ENCODE measurements at places on chromosomes 1 and 21.

DNA sequence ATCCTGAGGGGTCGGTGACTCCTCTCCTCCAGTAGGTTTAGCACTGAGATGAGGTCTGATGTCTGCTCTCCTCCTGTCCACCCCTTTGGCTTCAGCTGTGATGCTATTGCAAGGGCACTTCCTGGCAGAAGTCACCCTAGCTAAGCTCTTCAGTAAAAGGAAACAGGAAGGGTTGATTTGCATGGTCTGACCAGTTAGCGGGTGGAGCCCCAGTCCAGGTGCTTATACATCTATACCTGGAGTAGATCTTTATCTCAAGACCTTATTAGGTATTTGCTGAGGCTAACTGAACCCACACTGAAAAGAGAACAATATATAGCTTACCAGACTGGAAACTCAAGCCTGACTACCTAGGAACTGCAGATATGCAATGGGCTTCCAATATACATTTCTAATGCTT is 28.9 kb upstream of the NFASC start:
- DNase-seq, result no peak

GRCh38 chr1:167553136-167554027 is at the start of gene CREG1:
CREG1 (minus strand) TSS chr1:167553762.
- DNase-seq, result peak; percentile 91

GRCh38 chr21:26096494-26097371 is 73.8 kb downstream of the APP start:
- no peak for DNase-seq

DNA sequence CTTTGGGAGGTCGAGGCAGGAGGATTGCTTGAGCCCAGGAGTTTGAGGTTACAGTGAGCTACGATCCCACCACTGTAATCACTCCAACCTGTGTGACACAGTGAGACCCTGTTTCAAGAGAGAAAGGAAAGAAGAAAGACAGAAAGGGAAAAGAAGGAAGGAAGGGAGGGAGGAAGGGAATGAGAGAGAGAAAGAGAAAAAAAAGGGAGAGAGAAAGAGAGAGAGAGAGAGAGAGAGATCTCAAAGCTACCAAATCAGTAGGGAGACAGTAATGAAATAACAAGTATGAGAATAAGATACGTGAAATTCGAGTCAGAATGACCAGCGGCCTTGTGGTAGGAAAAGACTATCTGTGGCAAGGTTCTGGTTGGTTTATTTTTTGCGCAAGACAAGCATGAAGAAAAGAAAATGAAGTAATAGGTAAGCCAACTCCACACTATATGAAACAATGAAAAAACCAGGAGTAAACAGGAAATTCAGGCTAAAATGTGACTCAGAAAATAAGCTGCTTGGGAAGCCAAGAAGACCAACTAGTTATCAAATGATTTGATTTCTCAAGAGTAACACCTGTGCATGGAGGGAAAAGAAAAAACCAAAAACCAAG is 8.9 kb downstream of the MTF1 start:
- no peak for DNase-seq

GRCh38 chr1:221263831-221264767 is 384.9 kb downstream of the HLX start:
- no peak for DNase-seq

GRCh38 chr1:157431751-157432150 is 120.6 kb downstream of the FCRL5 start:
- no peak for DNase-seq

- DNase-seq, result no peak
These were observed 13.8 kb downstream of the SNX7 start for GRCh38 chr1:98675282-98675681.

DNA sequence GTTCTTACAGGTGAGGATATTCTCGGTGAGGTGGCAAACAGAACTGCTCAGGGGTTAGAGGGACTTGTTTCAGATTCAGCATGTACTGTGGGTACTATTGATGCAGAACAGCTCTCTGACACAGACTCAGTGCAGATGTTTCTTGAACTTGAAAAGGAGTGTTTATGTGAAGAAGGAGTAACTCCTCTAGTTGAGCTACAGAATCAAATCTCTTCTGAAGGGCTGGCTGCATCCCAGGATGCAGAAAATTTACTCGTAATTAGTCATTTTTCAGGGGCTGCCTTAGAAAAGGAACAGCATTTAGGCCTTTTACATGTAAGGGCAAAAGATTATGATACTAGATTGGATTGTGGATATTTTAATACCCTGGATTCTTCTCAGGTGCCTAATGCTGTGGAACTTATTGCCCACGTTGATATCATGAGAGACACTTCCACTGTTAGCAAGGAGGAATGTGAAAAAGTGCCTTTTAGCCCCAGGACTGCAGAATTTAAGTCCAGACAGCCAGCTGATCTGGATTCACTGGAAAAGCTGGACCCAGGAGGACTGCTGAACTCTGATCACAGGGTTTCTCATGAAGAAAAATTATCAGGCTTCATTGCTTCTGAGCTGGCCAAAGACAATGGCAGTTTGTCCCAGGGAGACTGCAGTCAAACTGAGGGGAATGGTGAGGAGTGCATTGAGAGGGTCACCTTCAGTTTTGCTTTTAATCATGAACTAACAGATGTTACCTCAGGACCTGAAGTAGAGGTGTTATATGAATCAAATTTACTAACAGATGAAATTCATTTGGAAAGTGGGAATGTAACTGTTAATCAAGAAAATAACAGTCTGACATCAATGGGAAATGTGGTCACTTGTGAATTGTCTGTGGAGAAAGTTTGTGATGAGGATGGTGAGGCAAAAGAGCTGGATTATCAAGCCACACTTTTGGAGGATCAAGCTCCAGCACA is 79.6 kb upstream of the BMP8A start:
- DNase-seq, result peak; percentile 31

DNA sequence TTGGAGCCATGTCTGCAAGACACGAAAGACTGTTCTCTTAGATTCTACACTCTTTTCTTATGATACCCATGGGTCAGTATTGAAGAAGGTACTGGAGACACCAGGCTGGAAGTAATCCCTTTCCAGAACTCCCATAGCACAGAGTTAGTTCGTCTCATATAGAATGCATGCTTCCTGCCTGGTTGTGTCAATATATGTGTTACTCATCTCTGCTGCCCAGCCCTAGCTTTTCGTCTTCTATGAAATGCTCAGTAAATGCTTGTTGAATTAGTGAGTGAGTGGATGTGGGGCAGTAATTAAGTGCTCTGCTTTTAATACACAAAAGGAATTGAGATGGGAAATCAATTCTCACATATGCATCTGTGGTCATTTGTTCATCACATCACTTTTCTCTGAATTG is 32.1 kb downstream of the ADCY10 start:
- DNase-seq, result no peak

DNA sequence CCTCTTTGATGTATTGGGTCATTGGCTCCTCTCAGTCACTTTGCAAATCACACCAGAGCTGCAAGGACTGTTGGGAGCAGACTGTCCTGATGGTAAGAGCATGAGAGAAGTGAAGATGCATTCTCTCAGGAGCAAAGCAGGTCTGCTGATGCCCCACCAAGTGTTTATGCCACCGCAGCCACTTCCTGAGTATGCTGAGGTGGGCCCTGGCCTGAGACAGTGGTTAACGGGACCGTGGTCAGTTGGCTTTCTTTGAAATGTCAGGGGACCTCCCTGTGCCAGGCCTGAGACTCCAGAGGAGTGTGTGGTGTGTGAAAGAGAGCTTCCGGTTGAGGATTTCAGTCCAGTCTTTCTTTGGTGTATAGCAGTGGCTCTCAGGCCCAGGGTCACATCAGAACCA is 79.4 kb downstream of the SPATA46 start:
- no peak for DNase-seq

DNA sequence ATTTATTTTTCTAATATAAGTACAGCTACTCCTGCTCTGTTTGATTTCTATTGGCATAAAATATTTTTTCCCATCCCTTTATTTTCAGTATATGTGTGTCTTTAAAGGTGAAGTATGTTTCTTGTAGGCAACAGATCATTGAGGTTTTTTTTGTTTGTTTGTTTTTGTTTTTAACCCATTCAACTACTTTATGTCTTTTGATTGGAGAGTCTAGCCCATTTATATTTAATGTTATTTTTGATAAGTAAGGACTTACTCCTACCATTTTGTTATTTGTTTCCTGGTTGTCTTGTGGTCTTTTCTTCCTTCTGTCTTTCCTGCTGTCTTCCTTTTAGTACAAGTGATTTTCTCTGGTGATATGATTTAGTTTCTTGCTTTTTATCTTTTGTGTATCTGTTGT is 285.1 kb upstream of the PROX1 start:
- no peak for DNase-seq

DNA sequence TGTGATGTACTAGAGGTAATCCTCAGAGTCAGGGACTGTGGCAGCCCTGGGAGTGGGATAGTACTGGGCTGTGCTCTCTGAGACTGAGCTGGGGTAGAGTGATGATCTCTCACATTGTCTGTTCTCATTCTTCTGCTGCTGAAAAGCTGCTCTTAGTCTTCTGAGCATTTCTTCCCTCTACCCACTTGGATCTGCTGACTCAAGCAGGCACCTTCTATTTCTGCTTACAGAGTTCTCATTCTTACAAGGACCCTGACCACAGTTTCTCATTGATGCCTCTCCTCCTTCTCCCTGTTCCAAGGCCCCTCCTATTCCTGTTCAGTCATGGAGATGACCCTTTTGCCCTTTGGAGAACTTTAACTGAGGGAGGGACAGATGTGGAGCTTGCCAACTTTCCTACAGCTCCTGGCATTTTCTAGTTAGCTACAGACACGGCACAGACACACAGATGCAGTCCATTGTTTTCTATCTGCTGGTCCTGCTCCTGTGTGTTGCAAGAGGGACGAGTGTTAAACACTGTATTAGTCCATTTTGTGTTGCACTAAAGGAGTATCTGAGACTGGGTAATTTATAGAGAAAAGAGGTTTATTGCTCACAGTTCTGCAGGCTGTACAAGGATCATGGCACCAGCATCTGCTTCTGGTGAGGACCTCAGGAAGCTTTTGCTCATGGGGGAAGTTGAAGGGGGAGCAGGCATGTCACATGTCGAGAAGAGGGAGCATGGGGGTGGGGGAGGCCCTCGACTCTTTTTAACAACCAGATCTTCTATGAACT is 12.3 kb downstream of the MAPKAPK2 start:
- no peak for DNase-seq

- no peak for DNase-seq
These were observed 106.2 kb downstream of the DHRS3 start for GRCh38 chr1:12511516-12512468.

DNA sequence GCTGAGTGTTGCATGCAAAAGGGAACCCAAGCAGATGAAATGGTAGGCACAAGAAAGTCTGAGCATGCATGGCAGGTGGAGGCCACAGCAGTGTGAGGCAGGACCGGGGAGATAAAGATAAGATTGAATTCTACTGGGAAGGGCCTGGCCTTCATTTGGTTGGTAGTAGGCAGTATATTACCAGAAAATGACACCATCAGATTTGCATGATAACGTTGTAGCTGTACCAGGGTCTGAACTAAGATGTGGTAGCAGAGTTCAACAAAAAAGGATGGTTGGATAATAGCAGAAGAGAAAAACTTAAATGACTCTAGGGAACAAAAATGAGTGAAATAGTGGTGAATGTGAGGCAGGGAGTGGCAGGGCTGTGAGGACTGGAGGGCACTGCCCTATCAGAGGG is 75.6 kb upstream of the DNAJC6 start:
- no peak for DNase-seq

GRCh38 chr1:205813755-205814058 is 709 bp upstream of the SLC41A1 start:
- no peak for DNase-seq

- DNase-seq, result no peak
These were observed 136.8 kb downstream of the FASLG start for GRCh38 chr1:172795741-172796140.

GRCh38 chr21:36184545-36184944 is 27.9 kb downstream of the DOP1B start:
- no peak for DNase-seq

DNA sequence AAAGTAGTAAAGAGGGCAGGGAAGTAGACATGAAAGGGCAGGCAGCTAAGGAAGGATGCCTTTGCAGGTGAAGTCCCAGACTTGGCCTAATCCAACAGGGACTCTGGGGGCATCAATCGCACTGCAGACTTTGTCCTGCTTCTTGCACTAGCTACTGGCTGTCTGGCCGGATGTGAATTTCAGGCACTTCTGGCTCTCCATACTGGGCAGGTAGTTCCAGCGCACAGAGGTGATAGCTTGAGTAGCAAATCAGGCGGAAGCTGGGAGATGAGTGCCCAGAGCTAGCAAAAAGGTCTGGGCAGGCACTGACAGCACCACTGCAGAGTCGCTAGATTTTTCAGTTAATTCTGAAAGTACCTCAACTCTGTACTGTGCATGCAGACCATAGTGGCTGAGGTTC is 997 bp downstream of the RSPH1 start:
- no peak for DNase-seq

GRCh38 chr1:34908369-34908768 is 21.1 kb downstream of the DLGAP3 start:
- no peak for DNase-seq

DNA sequence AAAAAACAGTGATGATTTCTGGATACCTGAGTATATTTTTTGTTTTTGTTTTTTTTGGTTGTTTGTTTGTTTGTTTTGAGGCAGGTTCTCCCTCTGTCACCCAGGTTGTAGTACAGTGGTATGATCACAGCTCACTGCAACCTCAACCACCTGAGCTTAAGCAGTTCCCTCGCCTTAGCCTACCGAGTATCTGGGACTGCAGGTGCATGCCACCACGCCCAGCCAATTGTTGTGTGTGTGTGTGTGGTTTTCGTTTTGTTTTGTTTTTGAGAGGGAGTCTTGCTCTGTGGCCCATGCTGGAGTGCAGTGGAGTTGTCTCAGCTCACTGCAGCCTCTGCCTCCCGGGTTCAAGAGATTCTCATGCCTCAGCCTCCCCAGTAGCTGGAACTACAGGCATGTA is 55.3 kb upstream of the RCC1 start:
- DNase-seq, result no peak

GRCh38 chr1:115924770-115925169 is 51.5 kb upstream of the SLC22A15 start:
- DNase-seq, result no peak
